ENCODE measurements at places on chromosomes 11 and 22.

- no peak for DNase-seq
These were observed 40.1 kb upstream of the TOLLIP start for GRCh38 chr11:1349327-1350041.

- DNase-seq: no peak
These were observed 3.9 kb downstream of the ATF4 start for GRCh38 chr22:39524089-39524752.

DNA sequence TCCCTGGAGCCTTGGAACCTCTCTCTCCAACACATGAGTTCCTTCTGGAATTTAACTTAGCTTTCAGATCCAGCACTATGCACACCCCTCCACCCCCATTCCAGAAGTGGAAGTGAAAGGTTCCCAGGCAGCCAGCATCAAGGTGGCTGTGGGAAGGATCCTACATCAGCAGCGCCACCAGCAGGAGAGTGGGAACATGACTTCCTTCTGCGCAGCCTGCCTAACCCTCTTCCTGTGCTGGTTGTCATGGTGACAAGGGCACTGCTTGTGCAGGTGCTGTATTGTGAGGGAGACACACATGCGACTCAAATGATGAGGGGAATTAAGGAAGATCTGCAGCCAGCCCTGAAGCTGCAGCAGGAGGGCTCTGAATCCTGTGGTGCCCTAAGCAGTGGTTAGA lies 904.5 kb upstream of the API5 start:
- DNase-seq: no peak

DNA sequence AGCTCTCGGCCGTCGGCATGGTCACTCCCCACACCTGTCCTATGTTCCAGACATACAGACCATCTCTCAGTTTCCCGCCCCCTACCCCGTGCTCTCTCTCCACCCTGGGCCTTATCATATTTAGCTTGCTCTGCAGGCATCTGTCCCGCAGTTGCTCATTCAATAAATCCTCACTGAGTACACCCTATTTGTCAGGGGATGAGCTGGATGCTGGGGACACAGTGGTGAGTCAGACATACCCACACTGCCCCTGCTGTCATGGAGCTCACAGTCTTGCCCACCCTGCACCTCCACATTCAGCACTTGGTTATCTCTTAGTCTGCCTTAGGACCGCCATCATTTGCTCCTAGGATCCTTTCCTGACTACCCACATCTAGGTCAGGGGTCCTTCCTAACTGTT lies 313.8 kb downstream of the LARGE1 start:
- no peak for DNase-seq

DNA sequence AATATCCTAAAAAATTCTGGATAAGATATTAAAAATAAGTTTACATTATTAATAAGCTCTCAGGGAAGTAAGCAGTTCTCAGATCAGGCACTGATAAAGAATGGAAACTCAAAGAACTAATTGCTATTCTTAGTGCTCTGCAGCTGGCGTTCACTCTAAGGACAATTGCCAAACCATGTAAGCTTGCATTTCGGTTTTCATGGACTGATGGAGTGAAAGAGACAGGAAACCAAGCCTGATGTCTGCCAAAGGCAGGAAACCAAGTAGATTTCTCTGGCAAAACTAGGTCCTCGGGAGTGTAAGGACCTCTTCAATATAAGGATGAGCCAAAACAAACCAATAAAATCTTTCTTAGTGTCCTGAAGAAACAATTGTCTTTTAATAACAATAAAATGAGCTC lies 355.2 kb downstream of the RAB38 start:
- no peak for DNase-seq

DNA sequence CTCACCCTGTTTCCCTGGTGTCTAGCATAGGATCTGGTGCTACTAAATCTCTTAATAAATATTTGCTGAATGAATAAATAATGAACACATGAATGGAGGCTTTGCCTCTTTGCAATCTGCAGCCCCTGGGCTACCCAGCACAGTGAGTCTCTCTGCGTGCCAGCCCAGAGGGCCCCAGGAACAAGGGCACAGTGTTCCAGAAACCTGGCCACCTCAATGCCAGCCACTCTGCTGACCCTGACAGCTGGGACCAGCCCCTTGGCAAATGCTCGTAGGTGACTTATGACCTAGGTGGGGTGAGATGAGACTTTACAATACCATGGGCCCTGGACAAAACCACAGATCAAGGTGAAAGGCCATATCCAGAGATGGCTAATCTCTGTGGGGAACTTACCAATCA lies 31.6 kb downstream of the UQCR10 start:
- no peak for DNase-seq

GRCh38 chr11:130380778-130381177 lies 47.6 kb downstream of the ADAMTS8 start:
- DNase-seq: no peak

DNA sequence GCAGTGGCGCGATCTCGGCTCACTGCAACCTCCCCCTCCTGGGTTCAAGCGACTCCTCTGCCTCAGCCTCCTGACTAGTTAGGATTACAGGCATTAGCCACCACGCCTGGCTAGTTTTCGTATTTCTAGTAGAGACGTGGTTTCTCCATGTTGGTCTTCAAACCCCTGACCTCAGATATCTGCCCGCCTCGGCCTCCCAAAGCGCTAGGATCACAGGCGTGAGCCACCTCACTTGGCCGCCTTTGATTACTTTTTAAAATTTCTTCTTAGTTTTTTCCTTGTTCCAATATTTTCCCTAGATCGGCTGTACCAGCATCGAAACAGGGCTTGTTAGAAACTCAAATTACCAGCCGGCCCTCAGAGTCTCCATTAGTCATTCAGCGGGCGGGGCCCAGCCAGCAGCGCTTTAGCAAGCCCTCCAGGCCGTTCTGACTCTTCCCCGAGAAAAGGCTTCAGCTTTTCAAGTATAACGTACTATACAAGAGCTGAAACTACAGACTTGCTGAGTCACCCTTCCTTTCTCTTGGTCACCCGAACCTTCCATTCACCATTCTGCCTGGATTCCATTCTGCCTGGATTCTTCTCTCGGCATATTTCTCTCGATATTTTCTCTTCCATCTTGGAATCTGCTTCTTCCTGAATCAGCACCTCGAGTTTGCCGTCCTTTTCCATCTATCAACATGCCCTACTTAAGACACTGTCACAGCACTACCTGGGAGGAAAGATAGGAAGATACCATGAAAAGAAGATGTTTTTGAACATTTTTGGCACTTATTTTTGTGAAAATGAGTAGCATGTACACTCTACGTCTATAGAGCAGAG lies 6.7 kb upstream of the CAPRIN1 start:
- peak; percentile 64 for DNase-seq

- no peak for DNase-seq
These were observed 13.3 kb downstream of the TMEM258 start for GRCh38 chr11:61778920-61779650.

DNA sequence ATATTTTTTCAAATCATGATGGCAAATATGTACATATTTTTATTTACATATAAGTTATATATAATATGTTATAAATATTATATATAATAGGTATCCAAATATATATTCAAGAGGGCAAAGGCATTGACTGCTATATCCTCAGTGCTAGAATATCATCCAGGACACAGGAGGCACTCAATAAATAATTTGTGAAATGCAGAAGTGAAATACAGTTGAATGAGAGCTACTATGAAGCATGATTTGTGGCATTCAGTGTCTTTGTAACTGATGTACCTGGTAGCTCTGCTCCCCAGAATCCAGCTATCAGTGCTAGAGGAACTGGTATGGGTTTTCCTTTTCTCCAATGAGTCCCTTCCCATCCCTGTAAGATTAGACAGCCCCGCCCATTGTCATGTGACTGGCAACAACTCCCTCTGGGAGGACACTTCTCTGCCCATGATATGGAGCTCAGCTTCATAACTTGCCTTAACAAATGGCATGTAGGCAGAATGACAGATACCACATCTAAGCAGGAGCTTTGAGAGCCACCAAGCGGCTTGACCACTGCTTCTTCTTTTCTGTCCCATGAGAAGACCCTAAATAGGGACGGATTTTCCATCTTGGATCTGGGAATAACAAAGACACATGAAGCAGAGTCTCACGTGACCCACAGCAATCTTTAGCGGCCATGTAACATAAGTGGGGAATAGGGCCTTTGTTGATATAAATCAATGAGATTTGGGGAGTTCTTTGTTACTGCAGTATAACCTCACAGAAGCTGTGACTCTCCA lies 10.2 kb upstream of the CD82 start:
- no peak for DNase-seq

DNA sequence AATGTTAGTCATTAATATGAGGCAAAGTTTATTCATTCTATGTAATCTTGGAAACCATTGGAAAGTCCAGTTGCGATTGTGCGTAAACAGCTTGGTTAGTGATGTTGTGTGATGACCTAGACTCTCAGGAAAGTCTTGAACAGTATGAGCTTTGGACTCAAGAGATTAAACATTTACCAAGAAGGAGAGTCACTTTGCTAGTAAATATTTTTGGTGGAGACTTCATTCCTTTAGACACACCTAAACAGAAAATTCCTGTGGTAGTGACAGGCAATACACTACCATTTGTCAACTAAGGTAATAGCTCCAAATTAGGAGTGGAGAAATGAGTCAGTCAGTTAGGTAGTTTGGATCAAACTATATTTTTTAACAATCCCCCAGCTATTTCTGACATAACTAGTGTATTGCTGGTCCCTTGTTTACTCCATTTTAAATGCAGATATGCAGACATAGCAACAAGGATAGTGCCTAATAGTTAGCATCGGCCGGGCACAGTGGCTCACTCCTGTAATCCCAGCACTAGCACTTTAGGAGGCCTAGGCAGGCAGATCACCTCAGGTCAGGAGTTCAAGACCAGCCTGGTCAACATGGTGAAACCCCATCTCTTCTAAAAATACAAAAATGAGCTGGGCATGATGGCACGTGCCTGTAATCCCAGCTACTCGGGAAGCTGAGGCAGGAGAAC lies 89.3 kb downstream of the ARHGAP42 start:
- peak; percentile 97 for DNase-seq

- no peak for DNase-seq
These were observed 12.7 kb downstream of the MAFF start for GRCh38 chr22:38214302-38215056.

- no peak for DNase-seq
These were observed at the start of gene MYO7A for GRCh38 chr11:77127920-77128691. TSS of gene MYO7A (plus strand) at chr11:77128246. CDS start at chr11:77130635, 2,389 bp downstream.

- no peak for DNase-seq
These were observed 30.5 kb downstream of the LMO2 start for GRCh38 chr11:33861386-33861785.

DNA sequence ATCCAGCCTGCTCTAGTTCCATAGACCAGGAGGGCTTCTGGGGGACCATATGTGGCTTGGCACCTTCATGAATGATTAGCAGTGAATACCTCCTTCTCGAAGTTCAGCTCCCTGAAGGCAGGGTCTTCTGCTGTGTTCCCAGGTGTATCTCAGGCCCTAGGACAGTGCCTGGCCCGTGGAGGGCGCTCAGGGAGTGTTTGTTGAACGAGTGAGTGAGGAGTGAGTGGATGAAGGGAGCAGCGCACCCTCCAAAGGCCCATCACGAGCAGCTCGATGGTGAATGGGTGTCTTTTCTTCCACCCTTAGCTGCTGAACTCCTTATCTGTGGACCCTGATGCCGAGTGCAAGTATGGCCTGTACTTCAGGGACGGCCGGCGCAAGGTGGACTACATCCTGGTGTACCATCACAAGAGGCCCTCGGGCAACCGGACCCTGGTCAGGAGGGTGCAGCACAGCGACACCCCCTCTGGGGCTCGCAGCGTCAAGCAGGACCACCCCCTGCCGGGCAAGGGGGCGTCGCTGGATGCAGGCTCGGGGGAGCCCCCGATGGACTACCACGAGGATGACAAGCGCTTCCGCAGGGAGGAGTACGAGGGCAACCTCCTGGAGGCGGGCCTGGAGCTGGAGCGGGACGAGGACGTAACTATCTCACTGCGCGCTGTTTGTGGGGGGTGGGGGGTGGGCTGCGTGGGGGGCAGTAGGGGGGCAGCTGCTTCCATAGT lies 9.5 kb downstream of the ANO1 start:
- no peak for DNase-seq

- no peak for DNase-seq
These were observed 18.4 kb downstream of the TTC12 start for GRCh38 chr11:113332638-113333329.

DNA sequence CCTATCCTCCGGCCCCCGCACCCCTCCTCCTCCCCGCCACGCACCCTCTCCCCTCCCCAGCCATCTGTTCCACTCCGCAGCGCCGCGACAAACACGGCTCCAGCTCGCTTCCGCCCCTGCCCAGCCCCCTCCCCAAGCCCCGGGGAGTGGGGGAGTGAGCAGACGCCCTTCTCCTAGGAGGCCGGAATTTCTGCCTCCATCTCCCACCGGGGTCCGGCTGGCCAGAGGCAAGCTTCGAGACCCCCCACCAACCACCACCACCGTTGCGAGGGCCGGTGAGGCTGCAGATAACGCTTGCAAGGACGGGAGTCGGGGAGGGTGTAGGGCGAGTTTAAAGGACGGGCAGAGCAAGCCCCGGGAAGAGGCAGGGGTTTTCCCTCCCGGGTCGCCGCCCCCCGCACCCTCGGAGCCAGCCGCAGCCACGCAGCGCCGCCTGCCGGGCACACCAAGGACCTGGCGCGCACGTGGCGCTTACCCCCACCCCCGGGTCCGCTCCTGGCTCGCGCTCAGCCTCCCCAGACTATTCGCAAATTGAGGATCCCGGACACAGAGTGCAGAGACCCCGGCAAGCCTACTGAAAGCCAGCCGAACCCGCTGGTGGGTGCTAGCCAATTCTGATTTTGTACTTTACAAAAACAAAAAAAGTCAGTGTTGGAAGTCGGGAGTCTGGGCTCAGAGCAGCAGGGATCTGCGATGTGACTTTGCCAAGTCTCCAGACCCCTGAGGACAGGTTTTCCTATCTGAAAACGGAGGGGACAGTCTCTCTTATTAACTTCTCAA lies 22.6 kb downstream of the RTN4RL2 start:
- DNase-seq: no peak

GRCh38 chr11:8025816-8026215 lies 38.7 kb downstream of the EIF3F start:
- no peak for DNase-seq

GRCh38 chr11:132913886-132914285 lies 618.4 kb downstream of the OPCML start:
- no peak for DNase-seq

- no peak for DNase-seq
These were observed 513.8 kb downstream of the MIAT start for GRCh38 chr22:27171212-27171611.

DNA sequence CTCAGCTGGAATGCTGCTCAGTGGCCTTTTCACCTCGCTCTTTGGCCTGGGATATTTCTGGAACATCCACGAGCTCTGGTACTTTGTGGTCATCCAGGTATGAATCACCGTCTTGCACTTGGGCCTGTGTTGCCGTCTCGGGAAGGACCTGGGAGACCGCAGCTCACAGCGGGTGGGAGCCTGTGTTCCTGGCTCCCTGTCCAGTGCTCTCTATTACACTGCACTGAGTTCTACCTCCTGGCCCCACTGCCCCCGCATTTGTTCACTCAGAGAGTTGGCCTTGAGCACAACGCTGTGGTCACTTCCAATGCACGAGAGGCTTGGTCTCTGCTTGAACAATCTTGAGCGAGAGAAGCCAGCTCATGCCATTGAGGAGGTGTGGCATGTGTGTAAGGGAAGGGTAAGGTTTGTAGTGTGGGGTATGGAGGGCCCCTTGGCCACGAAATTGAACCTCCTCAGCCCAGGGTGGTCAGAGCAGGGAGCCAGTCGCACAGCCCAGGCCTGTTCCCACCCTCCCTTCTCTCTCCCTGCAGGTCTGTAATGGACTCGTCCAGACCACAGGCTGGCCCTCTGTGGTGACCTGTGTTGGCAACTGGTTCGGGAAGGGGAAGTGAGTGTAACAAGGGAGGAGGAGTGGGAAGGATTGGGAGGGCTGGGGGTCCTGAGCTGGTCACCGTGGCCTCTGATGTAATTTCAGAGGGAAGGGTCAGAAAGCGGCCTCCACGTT lies 16.2 kb downstream of the SLC37A2 start:
- no peak for DNase-seq
